ENCODE measurements at places on chromosomes 5 and 9.

GRCh38 chr5:116536316-116537083 lies 38.1 kb downstream of the SEMA6A start:
- DNase-seq: no peak

- DNase-seq: no peak
These were observed 828 bp downstream of the ZSWIM6 start for GRCh38 chr5:61332851-61333320.

GRCh38 chr5:91361790-91362189 lies 21.3 kb downstream of the ARRDC3 start:
- DNase-seq: no peak

GRCh38 chr5:39440958-39441624 lies 16.3 kb upstream of the DAB2 start:
- DNase-seq: no peak

Measured in NCI-H2029 treated with DMSO at 0.1 percent for 48 hours (cell line).